ENCODE measurements at places on chromosomes 13 and 19.

- no peaks in the 10 kb centered on the region for H3K27me3 ChIP-seq
- no peaks in the 10 kb centered on the region for H3K36me3 ChIP-seq
- H3K4me1 ChIP-seq = peaks cover 25% of the 10 kb centered on the region
- H3K4me3 ChIP-seq = peak within 1 kb of the TSS; percentile 60
Measured at GRCh38 chr13:26557393-26558073, at the start of gene WASF3. Gene WASF3, plus strand, starts transcription at chr13:26557683. Its CDS starts 84,588 bp downstream, at chr13:26642271.

- H3K4me3 ChIP-seq = no peak overlapping the region
- peak overlapping the region; percentile 21 for H3K27ac ChIP-seq
Measured at GRCh38 chr13:44769686-44770085, 193.6 kb upstream of the TSC22D1 start.

DNA sequence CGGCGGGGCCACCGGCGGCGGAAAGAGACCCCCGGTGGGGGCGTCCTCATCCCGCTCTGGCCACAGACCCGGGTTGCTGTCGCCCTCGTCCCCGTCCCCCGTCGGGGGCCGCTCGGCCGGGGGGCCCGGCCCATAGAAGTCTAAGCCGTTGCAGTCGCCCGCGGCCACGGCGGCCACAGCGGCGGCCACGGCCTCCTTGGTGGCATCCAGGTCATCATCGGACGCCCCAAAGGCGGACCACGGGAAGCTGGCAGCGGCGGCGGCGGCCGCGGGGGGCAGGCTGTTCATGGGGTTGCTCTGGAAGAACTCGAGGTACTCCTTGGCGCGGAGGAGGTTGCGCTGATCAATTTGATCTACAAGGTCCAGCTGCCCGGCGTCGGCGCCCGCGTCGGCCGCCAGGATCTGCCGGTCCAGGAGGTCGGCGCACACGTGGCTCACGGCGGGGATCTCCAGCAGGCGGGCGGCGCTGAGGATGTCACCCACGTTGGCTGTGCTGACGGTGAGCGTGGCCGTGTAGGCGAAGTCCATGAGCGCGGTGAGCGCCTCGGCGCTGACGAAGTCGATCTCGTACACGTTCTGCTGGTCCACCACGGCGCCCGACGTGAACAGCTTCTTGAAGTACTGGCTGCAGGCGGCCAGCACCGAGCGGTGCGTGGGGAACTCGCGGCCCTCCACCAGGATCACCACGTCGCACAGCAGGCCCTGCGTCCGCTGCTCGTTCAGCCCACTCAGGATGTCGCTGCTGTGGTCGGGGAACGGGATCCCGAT is 12.1 kb downstream of the ZBTB7A start:
- DNase-seq = no peak

DNA sequence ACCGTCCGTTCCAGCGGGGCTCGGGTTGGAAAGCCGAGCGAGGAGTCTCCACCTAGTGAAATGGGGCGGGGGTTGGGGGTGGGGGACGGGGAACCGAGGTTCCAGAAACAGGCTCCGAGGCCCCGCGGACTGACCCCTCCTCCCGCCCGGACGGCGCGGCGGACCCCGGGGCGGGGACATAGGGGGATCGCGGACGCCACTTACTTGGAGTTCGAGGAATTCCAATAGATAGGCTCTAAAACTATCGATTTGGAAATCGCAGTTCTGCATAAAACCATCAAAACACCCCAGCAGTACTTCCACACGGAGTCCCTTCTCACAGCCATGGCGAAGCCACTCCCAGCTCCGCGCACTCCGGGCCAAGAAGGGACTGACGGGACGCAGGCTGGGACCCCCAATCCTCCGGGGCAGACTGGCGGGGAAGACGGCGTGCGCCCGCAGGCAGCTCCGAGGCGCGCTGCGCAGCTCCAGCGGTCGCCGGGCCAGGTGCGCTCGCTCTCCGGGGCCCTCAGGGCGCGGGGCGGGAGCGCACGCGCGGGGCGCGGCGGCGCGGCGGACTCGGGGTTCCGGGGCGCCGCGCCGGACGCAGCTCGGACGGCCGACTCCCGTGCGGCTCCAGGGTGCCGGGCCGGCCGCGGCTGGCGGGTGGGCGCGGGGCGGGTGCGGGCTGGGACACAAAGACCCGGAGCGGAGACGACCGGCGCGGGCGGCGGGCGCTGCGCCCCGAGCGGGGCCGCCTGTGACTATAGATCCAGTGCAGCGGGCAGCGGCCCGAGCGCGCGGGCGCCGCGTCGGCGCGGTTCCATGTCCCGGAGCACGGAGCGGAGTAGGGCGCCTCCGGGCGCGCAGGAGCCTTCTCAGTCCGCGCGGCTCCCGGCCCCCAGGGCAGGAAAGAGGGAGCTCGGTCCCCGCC is 567 bp downstream of the EFNB2 start:
- DNase-seq = no peak
- H3K27ac ChIP-seq = peak overlapping the region; percentile 77
- H3K27me3 ChIP-seq = no peaks in the 10 kb centered on the region
- no peaks in the 10 kb centered on the region for H3K36me3 ChIP-seq

- H3K36me3 ChIP-seq = no peaks in the 10 kb centered on the region
- no peak overlapping the region for H3K4me3 ChIP-seq
- DNase-seq = no peak
- no peak overlapping the region for H3K27ac ChIP-seq
Measured at GRCh38 chr19:7579182-7579581, 16.5 kb upstream of the CAMSAP3 start.

DNA sequence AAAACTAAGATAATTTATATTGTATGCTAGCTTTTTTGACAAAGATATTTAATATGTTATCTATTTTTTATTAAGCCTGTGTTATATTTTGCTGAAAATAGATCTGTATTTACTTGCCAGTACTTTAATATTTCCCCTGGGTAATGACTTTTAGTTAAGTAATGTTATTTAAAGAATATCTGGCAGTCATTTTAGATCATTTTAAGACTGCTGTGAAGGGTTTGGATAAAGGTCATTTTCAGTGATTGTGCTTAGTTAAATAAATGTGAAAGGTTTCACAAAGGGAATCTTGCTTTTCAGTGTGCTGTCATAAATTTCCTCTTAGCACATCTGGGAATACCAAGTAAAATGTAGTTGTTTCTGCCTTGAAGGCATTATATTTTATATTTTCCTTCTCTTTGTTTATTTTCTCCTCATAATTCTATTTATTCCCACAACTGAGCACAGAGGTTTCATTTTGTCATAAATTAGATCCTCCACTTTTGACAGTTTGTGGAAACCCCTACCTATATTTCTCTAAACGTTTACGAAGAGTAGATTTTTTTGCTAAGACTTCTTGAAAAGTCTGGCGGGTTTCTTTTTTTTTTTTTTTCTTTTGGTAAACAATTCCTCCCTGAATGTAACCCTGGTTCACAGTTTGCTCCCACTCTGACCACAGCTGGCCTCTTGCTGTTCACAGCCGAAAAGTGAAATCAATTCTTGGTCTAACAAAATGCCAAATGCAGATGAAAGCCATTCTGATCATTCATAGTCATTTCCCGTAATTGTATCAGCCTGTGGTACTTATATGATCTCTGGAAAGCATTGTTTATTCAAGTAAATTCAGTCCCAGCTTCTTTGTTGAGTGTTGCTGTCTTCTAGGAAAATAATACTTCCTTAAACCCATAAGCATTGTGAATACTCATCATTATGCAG is 87.8 kb downstream of the MAB21L1 start:
- H3K36me3 ChIP-seq = no peaks in the 10 kb centered on the region
- peak overlapping the region; percentile 21 for H3K4me3 ChIP-seq
- DNase-seq = no peak
- peak overlapping the region; percentile 42 for H3K27ac ChIP-seq

- H3K27me3 ChIP-seq = no peaks in the 10 kb centered on the region
- no peak for DNase-seq
- no peaks in the 10 kb centered on the region for H3K4me1 ChIP-seq
- H3K27ac ChIP-seq = no peak overlapping the region
Measured at GRCh38 chr13:77099415-77099814, 72.5 kb upstream of the FBXL3 start.

- H3K27me3 ChIP-seq = no peaks in the 10 kb centered on the region
- H3K27ac ChIP-seq = no peak overlapping the region
- no peaks in the 10 kb centered on the region for H3K36me3 ChIP-seq
- no peak overlapping the region for H3K4me3 ChIP-seq
- DNase-seq = no peak
- no peaks in the 10 kb centered on the region for H3K4me1 ChIP-seq
Measured at GRCh38 chr19:5553892-5554291, 13.9 kb downstream of the TINCR start.

GRCh38 chr13:114152831-114153371 is 20.5 kb upstream of the RASA3 start:
- no peaks in the 10 kb centered on the region for H3K36me3 ChIP-seq
- H3K27ac ChIP-seq = peak overlapping the region; percentile 18
- no peak overlapping the region for H3K4me3 ChIP-seq
- no peak for DNase-seq
- peaks cover 12% of the 10 kb centered on the region for H3K4me1 ChIP-seq

DNA sequence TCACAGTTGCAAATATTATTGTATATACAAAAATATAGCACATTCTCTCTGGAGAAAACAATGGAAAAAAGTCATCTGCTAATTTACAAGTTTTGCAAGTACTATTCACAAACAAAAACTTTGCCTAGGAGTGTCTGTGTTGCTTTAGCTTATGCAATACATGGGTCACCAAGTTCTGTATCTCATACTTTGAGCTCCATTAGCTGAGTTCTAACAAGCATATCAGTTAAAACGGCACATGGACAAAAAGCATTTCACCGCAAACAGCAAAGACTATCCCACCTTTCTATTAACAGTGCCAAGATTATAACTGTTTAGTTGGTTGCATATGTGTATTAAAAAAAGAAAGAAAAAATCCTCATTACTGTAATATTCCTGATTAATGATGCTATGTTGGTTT is 4.6 kb downstream of the SPRY2 start:
- DNase-seq = no peak
- no peak overlapping the region for H3K27ac ChIP-seq
- H3K4me3 ChIP-seq = peak overlapping the region; percentile 77
- H3K4me1 ChIP-seq = peaks cover 16% of the 10 kb centered on the region
- H3K36me3 ChIP-seq = peaks cover 21% of the 10 kb centered on the region

DNA sequence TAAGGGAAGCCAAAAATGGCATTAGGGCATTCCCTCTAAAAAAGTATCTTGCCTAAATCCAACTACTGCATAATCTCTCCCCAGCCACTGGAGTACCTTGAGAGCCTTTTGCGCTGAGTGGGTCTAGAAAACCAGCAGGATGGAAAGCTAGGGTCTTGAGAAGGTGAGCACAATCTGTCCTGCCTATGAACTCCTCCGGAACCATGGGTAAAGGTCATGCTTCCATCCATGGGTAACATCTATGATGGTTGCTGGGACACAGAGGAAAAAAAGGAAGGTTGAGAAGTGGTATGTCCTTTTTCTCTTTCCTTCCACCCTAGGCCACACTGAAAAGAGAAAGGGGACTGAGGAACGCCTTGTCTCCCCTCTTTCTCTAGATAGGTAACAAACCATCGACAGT is 52.4 kb downstream of the ZNF676 start:
- H3K4me3 ChIP-seq = no peak overlapping the region
- no peak for DNase-seq
- no peaks in the 10 kb centered on the region for H3K27me3 ChIP-seq
- no peaks in the 10 kb centered on the region for H3K36me3 ChIP-seq
- no peaks in the 10 kb centered on the region for H3K4me1 ChIP-seq

GRCh38 chr19:15251749-15252397 is 19.6 kb upstream of the EPHX3 start:
- H3K4me1 ChIP-seq = peaks cover 75% of the 10 kb centered on the region
- peak overlapping the region; percentile 46 for H3K4me3 ChIP-seq
- H3K36me3 ChIP-seq = peaks cover 47% of the 10 kb centered on the region
- H3K27me3 ChIP-seq = no peaks in the 10 kb centered on the region
- peak overlapping the region; percentile 98 for H3K27ac ChIP-seq
- DNase-seq = peak; percentile 90

DNA sequence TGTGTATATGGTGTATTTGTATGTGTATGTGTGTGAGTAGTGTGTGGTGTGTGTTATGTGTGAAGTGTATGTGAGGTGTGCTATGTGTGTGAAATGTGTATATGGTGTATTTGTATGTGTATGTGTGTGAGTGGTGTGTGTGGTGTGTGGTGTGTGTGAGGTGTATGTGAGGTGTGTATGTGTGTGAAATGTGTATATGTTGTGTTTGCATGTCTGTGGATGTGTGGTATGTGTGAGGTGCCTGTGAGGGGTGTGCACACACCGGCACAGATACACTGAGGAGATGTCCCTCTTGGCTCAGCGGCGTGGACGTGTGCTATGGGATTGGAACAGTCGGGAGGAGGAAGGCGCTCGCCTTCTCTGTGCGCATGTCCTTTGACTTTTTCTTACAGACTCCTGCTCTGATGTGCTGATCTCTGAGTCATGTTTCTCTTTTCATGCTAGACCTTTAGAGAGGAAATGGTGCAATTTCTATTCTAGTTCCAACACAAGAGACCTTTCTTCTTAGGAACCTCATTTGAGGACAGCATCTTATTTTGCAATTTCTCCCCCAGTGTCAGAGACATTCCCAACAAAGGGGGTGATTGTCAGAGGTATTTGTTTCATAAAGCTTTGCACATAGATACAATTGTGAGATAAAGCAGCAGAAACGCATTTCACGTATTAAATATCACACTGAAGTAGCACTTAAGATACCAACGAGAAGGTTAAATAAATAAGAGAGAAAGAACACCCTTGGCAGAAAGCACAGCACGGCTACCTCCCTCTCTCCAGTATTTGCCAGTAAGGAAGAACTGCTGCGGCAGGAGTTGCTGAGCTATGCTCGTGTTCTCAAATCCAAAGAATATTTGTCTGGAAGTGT is 11.3 kb upstream of the TNFRSF19 start:
- no peak overlapping the region for H3K4me3 ChIP-seq
- H3K4me1 ChIP-seq = peaks cover 4% of the 10 kb centered on the region
- H3K36me3 ChIP-seq = no peaks in the 10 kb centered on the region
- H3K27me3 ChIP-seq = peaks cover 5% of the 10 kb centered on the region
- peak; percentile 52 for DNase-seq
- H3K27ac ChIP-seq = no peak overlapping the region

DNA sequence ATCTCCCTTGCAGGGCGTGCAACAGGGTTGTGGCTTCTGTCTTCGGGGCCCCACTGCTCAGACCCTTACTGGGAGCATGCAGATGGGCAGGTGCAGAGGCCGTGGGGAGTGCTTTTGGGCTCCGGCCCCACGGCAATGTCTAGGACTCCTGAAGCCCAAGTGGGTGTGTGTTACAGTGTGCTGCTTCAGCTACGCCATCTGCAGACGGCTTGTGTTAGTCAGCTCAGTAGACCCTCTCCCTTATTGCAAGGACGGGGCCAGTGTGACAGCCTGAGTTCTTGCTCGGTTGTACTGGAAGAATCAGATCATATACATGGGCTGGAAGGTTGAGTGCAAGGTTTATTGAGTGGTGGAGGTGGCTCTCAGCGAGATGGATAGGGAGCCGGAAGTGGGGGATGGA is 39.3 kb downstream of the DNAJC3 start:
- no peaks in the 10 kb centered on the region for H3K27me3 ChIP-seq
- peaks cover 29% of the 10 kb centered on the region for H3K36me3 ChIP-seq
- no peaks in the 10 kb centered on the region for H3K4me1 ChIP-seq
- no peak for DNase-seq
- no peak overlapping the region for H3K27ac ChIP-seq

- no peaks in the 10 kb centered on the region for H3K4me1 ChIP-seq
- no peaks in the 10 kb centered on the region for H3K27me3 ChIP-seq
- DNase-seq = no peak
- H3K36me3 ChIP-seq = peaks cover 5% of the 10 kb centered on the region
- no peak overlapping the region for H3K27ac ChIP-seq
Measured at GRCh38 chr13:100454876-100455275, 133.7 kb downstream of the GGACT start.

GRCh38 chr13:66563076-66563475 is 667.1 kb downstream of the PCDH9 start:
- no peak overlapping the region for H3K4me3 ChIP-seq
- DNase-seq = no peak
- no peak overlapping the region for H3K27ac ChIP-seq

- H3K36me3 ChIP-seq = no peaks in the 10 kb centered on the region
- H3K27me3 ChIP-seq = no peaks in the 10 kb centered on the region
- H3K4me1 ChIP-seq = peaks cover 85% of the 10 kb centered on the region
- DNase-seq = peak; percentile 66
- no peak overlapping the region for H3K4me3 ChIP-seq
- H3K27ac ChIP-seq = peak overlapping the region; percentile 71
Measured at GRCh38 chr13:97259798-97260714, 37.9 kb downstream of the MBNL2 start.

All from tibial artery (tissue), 4 donors.